ENCODE measurements at places on chromosomes 6 and 20.

DNA sequence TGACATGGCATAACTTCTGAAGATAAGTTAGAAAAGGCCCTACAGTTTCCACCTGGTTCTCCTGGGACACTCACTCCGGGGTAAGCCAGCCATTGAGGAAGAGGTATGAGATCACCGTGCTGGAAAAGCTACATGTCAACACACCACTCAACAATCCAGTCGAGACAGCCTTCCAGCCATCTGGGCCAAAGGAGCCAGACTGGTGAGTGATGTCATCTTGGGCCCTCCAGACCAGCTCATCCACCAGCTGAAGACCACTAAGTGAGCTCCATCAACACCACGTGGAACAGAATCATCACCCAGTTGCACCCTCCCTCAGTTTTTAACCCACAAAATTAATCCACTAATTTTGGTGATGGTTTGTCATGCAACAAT lies 32.3 kb upstream of the RSPO4 start:
- DNase-seq = no peak

DNA sequence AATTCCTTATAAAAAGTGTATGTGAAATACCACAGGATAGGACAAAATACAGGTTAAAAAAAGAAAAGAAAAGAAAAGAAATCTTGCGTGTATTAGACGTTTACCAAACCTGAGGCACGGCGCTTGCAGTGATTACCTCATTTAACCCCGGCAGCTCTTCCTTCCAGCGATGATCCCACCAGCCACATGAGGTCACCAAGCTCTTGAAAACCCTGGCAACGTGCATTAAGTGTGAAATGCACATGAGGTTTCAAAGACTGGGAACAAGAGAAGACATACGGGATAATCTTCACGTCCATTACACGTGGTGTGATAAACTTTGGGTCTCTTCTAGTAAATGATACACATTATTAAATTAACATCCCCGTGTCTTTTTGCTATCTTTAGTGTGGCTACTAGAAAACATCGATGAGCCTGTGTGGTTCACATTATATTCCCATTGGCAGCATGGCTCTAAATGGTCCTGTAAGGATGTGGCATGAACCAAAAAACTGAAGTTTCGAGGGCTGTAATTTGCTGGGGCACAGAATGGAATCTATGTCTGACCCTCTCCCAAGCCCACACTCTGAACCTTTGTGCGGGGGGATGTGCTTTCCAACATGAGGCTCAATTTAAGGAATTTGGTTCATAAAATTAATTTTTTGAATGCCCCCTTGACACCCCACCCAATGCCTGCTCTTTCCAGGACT lies 59.2 kb upstream of the THBS2 start:
- DNase-seq = no peak

GRCh38 chr6:142455957-142456589 lies 154.3 kb downstream of the ADGRG6 start:
- no peak for DNase-seq

DNA sequence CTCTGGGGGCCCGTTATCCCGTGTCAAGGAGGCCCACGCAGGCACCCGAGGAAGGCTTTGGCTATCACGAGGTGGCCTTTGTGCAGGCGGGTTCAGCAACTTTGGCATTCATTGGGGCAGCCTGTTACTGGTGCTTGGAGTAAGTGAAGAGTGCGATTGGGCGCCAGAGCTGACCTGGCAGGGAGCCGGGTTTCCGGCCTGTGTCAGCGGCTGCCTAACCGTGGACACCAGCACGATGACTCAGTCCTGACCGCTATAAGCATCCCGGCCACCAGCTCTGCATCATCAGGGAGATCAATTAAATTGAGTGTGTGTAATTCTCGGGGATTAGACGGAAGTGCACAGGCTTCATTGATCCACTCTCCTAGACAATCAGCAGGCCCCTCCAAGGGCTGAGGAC lies 45.9 kb downstream of the CDH4 start:
- no peak for DNase-seq

- DNase-seq = no peak
Measured at GRCh38 chr20:6595704-6596103, 171.8 kb upstream of the BMP2 start.

GRCh38 chr20:14582855-14583254 lies 245.4 kb upstream of the FLRT3 start:
- DNase-seq = no peak

GRCh38 chr6:87684895-87685654 lies 17.0 kb downstream of the AKIRIN2 start:
- no peak for DNase-seq

DNA sequence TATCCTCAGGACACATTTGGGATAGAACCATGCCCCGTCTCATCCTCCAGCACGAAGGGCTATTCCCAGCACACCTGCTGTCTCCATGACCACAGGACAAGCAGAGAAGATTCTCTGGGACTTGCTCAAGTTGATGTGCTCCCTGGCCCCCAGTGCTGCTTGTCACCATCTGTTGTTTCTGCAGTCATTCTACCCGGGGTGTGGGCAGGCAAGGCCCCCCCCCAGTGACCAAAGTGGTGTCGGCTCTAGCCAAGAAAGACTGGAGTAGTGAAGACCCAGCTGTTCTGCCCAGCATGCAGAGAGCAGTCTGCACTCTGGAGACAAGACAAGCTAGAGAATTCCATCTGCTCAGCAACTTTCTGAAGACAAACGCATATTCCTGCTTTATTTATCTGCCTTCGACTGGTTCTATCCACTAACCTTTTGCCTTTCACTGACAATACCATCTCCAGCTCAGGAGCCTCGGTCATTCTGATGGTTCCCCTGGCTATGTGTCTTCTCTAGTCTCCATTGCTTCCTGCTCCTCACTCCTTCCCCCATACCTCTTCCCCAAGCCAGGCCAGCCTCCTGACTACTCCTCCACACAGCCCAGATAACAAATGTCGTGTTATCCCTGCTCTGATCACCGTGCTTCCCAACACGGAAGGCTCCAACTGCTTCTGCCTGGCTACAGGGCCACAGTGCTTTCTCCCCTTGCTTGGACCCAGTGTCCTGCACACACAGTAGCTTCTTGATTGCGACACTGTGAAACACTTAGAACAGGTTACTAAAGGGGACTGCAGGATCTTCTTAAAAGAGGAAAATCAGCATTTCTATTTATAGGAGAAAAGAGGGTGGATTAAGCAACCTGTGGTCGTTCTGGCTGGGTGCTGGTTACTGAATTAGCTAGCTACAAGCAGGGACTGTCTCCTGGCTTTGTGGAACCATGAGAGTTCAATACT lies 86.7 kb upstream of the EMILIN3 start:
- DNase-seq = no peak

- DNase-seq = no peak
Measured at GRCh38 chr6:30879684-30880427, 4.5 kb upstream of the DDR1 start.

DNA sequence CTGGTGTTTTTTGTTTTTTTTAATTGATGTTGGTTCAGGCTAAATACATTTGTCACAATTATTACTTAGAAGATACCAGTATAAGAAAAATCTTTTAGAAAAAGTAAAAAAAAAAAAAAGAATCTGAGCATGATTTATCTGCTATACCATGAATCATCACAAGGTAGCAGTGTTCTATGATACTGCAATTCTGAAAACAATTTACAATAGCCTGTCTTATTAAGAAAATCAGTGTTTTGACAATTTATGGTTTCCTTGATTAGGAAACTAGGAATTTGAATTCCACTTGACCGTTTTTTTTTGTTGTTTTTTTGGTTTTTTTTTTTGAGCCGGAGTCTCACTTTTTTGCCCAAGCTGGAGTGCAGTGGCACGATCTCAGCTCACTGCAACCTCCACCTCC lies 9.3 kb upstream of the MAK start:
- no peak for DNase-seq

Data from NCI-H526 treated with DMSO at 0.1 percent for 48 hours (cell line).